ENCODE measurements at places on chromosomes 12 and 14.

DNA sequence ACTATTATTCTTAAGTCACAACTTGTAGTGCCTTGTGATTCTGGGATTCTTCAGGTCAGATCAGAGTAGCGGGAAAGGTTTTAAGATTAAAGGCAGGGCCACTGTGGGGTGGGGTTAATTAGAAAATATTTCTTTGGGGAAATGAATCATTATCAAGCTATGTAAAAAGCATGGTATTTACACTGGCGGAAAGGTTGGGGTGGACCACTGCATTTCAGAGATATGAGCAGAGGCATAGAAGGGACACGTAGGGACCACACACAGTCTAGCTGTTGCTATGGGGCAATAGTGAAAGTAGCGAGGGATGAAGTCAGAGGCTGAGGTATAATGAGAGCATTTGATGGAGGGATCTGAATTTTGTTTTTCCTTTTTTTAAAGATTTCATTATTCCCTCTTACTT is 31.7 kb upstream of the KCNH3 start:
- no peak for DNase-seq

DNA sequence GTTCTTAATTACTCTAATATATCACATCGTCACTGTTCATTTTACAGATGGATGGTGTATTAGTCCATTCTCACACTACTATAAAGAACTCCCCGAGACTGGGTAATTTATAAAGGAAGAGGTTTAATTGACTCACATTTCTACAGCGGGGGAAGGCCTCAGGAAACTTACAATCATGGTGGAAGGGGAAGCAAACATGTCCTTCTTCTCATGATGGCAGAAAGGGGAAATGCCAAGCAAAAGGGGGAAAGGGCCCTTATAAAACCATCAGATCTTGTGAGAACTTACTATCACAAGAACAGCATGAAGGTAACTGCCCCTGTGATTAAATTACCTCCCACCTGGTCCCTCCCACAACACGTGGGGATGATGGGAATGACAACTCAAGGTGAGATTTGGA is 6.5 kb downstream of the TMBIM4 start:
- no peak for DNase-seq

DNA sequence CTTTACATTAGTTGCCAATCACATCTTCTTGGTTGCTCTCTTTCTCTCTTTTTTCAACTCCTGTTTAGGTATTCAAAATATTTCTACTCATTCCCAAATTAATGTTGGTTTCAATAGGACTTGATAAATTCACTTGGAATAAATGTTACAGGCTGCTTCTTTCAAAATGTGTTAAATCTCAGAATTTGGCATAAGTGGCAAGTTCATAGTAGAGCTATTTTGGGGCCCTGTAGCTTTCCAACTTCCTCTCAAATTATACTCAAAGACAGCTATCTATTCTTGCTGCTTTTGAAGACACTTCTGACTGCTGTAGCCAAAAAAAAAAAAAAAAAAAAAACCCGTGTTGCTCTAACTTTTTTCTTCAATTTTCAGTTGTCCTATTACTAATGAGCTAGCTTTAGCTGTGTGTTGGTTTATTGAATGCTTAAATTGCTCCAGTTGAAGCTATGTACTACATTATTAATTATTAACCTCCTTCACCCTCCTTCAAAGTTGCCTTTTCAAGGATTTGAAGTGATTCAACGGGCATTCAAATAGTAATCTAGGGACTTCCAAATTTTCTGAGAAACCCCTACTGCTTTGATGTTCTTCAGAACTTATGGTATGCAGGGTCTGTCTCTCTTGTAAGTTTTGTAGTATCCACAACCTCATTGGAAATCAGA is 554.6 kb upstream of the FLRT2 start:
- no peak for DNase-seq

DNA sequence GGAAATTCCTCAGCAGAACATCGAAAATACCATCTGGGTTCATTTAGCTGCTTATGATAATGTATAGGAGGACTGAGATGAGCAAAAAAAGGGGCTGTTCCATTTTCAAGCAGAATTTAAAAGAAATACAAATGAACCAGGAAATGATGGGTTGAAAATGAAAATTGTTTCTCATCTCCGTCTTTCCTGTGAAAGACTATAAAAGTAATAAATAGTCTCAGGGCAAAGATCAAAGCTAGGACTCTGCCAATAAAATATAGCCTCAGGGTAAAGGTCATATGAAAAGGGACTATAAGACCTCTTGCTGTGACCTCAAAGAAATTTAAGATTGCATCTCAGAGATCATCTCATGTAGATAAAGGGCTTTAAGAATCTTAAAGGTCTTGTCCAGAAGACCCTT is 478.0 kb downstream of the BTG1 start:
- no peak for DNase-seq

DNA sequence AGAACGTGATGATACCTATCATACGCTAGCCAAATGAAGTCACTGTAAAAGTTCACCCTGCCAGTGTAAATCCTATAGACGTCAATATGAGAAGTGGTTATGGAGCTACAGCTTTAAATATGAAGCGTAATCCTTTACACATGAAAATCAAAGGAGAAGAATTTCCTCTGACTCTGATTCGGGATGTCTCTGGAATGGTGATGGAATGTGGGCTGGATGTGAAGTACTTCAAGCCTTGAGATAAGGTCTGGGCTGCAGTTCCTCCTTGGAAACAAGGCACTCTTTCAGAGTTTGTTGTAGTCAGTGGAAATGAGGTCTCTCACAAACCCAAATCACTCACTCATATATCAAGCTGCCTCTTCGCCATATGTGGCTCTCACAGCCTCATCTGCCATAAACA is 53.1 kb upstream of the NAP1L1 start:
- DNase-seq = no peak

DNA sequence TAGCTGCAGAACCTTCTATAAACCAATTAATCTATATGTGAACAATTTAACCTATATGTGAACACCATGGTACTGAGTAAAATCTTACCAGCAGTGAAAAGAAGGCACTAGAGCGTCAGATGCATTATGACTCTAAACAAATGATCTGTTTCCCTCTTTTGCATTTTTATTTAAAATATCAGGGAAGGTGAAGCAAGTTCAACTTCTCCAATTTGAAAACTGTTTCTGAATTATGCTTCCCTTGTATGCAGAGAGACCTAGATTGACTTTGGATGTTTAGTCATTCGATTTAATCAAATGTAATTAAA is 80.9 kb downstream of the DAD1 start:
- DNase-seq = no peak

DNA sequence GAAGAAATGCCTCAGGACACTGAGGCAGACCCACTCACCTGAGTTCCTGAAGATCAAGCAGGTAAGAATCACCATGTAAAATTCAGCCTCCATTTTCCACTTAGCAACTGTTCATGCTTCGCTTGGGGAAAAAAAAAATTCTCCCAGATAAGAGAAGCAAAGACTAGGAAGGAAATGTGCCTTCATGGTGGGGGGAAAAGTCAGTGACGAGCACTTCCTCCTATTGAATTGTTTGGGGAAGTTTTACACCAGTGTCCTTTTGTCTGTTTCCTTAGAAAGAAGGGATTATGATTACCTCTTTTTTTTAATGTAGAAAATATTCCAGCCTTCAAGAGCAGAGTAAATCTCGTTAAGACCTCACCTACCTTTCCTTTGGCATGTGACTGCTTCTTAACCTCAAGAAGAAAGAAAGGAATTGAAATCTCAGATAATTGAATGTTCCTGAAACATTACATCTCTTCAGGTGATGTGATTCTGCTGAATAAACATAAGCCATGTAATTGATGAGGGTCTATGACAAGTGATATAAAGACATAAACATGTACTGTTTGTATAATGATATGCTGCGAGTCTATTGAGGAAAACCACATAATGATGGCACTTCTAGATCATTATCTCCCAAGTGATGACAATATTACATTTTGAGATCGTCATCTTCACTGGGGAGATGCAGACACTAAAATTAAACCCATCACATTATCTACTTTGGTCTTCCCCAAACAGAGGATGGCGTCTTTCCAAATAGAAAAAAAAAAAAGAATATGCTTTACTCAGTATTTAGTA is at the start of gene PTPRB:
PTPRB (minus strand) TSS at position 127 of the 783 bp plus-strand sequence; CDS start at position 93, 34 bp downstream.
- DNase-seq = no peak

GRCh38 chr12:26402648-26403047 is 207.3 kb downstream of the SSPN start:
- DNase-seq = no peak

GRCh38 chr12:83040339-83040738 is 353.6 kb downstream of the TMTC2 start:
- DNase-seq = no peak

- no peak for DNase-seq
Observed at GRCh38 chr12:30884799-30885198, 41.7 kb upstream of the TSPAN11 start.

- DNase-seq = no peak
Observed at GRCh38 chr12:96036765-96037455, 1.5 kb upstream of the LTA4H start.

- peak; percentile 77 for DNase-seq
Observed at GRCh38 chr14:61568572-61569011, 126.7 kb upstream of the HIF1A start.

- DNase-seq = no peak
Observed at GRCh38 chr14:93062890-93063289, 52.8 kb downstream of the ITPK1 start.

DNA sequence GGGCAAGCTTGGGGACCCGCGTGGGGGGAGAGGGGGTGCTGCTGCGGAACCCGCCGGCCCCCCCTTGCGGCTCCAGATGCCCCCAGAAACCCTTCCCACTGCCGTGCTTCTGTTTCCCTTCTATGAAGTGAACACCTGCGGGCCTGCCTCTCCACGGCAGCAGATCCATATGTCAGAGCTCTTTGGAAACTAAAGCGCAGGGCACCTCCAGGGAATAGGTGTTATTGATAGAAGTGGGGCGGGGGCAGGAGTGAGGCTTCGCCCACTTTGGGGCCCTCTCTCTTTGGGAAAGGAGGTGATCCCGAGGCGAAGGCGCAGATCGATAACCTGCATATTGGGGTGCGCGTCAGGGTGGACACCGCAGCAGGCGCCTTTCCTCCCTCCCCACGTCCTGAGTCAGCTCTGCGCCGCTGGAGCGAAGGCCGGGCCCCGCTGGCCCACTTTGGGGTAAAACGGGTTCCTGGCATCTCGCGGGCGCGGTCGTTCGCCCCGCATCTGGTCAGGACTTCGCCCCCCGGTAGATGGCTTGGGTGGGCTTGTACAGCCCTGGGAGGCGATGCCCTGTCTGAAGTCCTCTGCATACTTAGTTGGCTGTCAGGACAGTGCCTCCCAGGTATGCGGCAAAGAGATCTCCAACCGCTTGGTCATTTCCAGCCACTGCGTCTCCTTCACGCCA is 524 bp downstream of the KMT5A start:
- DNase-seq = no peak

DNA sequence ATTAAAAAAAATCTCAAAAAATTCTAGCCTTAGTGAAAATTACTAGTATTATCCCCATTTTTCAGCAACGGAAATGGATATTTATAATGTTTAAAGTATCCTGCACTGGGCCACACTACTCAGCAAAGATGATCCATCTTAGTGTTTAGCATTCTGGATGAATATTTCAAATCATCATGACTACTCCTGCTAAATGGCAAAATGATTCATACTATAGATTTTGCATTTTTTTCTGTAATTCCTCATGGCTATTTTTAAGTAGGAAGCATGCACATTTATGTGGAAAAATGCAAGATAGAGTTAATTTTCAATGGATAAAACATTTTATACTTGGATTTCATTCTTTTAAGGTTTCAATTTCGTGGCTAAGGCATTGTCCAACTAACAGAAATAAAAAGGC is 59.6 kb downstream of the LRFN5 start:
- DNase-seq = no peak

- no peak for DNase-seq
Observed at GRCh38 chr12:27221625-27222387, 22.3 kb upstream of the STK38L start.

GRCh38 chr14:86450085-86450484 is 920.1 kb downstream of the FLRT2 start:
- no peak for DNase-seq

DNA sequence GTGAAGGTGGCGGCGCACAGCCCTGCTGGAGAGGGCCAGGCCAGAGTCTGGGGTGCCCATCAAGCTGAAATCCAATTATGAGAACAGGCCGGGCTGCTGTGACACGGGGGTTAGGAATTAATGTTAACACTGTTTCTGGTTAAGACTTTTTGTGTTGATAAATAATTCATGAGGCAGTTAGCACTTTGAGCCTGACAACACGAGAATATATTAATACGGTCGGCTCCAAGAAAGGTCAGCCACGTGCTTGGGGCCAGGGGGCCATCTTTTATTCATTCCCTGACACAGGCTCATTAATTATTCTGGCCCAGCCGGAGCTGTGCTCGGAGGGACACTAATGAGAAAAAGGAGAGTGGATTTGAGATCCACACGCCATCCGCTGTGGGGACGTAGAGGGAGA is 45.1 kb downstream of the FBRSL1 start:
- DNase-seq = no peak

GRCh38 chr14:104314251-104314941 is 176.0 kb downstream of the KIF26A start:
- DNase-seq = no peak

GRCh38 chr14:77980475-77981321 is 180.8 kb downstream of the ADCK1 start:
- no peak for DNase-seq

DNA sequence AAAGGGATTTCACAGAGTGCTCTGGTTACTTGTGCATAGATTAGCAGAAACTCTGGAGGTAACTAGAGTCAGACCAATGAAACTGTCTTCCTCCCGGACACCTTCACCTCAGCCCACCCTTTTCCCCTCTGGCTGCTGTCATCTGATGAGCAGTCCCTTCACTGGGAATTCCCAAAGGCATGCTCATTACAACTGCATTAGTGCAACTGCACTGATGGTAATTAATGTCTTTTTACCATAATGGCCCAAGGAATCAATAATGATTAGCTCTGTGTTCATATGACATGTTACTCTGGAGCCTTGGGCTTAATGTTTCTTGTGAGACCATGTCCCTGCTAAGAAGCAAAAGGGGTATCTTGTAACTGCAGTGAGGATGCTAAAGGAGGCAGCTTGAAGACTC is 304.5 kb downstream of the GRIN2B start:
- no peak for DNase-seq

DNA sequence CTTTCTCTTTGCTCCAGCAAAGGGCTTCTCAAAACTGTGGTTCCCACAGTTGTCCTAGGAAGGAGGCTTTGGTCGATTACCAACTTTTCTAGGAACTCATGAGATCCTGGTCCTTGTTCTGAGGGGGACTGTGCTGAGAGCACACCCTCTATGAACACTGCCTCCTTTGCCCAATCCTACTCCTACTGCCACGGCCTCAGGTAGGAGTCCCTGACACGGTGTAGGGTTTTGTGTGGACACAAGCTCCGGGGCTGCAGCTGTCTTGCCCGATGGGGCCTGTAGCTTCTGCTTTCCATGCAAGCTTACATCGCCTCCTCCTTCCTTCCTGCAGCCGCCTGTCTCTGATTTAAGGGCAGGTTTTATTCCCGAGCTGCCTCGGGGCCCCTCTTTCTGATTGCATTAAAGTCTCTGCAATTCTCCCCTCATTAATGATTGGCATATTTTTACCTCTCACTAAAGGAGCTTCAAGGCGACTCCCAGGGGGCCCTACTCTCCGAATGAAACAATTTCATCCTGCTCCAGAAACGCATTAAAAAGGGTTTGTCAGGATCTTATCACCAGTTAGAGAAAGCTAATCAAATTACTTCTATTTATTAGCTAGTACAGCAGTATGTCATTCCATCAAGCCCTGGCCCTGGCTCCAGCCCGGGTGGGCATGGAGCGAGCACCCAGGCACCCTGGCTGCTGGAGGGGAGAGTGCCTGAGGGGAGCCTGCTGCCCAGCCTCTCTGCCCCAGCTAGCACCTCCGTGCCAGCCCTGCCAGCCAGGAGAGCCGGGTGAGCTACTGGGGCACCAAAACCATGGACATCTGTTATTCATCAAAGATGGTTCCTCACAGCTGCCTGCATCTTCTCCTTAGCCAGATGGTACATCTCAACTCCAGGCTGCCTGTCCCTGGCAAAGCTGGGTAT is 38.0 kb upstream of the ESRRB start:
- no peak for DNase-seq
